ENCODE measurements at places on chromosomes 7 and 10.

DNA sequence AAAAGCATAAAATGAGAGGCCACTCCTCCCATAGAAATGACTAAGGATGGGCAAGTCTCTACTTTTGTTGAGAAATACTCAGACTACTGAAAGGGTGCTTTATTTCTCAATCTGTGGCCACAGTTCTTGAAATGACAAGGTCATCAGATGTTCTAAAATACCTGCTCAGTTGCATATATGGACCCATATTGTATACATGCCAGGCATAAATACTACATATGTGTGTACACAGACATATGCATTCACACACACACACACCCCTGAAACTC lies 691.5 kb upstream of the SORCS1 start:
- no peak for DNase-seq

- DNase-seq, result no peak
These were observed 358.8 kb downstream of the PRPF18 start for GRCh38 chr10:13945390-13946208.

- no peak for DNase-seq
These were observed 57.9 kb upstream of the EXOC6 start for GRCh38 chr10:92790440-92790839.

DNA sequence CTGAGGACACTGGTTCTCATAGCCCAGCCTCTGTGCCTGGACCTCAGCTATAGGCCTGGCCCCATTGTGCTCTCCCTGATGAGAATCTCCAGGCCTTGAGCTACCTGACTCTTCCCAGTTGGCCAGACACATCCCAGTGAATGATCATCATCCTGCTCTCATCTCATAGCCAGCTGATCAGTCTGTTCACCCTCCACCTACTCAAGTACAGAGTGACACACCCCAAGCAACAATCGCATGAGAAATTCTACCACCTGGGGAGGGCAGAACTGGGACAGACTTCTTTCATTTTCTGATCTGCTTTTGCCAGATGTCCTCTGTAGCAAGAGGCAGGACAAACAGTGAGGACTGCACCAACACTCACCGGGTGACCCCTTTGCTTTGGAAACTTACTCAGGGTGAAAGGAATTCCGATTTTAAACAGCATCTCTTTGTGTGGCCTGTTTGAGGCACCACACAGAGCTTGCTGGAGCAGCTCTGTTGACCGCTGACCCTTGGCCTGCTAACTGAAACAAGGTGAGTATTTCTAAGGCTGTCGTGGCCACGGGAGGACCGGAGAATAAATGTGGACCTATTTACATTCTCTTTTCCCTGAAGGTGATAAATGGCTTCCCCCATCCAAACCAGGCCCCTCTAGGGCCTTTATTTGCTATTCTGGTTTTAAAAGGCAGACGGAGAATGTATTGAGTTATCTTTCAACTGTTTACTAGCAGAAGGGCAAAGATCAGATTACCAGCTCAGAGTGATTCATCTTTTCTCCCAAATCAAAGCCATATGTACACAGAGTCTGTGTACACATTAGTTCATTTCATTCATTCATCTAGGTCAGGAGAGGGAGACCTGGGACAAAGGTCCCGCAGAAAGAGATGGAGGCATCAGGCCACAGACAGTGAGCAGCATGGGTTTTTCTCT lies 181.4 kb upstream of the TNS3 start:
- no peak for DNase-seq

DNA sequence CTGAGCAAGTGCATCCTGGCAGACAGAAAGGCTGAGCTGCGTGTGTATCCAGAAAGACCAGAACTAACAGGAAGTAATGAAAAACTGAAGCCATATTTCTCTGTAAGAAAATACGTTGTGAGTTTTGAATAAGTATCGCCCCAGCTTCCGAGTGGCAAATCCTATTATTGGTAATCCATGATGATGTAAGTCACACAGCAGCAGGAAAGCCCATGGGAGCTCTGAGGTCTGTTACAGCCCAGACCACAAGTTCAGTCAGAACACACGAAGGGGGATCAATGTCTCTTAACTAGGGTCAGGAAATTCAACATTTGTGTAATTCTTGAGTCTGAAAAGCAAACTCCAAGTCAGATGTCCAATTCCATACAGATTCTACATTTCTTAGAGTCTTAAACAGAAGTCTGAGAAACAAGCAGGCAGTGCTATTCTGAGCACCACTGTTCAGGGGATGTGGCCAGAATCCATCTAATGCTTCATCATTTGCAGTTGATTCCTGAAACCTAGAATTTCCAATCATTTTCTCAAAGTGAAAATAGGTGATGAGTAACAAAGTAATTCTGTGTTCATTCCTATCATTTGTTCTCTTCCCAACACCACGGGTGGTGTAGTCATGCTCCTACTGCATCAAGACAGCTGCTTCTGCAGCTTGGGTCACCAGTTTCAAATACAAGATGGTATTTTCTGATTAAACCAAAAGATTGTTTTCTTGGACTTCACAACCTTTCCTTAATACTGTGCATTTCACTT lies at the start of gene LRIT2:
LRIT2 (minus strand) TSS at position 118 of the 747 bp plus-strand sequence; CDS start at position 94, 24 bp downstream.
- DNase-seq, result no peak

- DNase-seq, result no peak
These were observed 28.5 kb upstream of the CSGALNACT2 start for GRCh38 chr10:43109671-43110249.

All from stimulated activated CD8-positive, alpha-beta memory T cell treated with anti-CD3 and anti-CD28 coated beads, Interleukin-15, amount 100 ng/mL, for 48 hours (primary cell).